RWPE1 (cell line): ENCODE measurements at places on chromosomes 4 and X.

DNA sequence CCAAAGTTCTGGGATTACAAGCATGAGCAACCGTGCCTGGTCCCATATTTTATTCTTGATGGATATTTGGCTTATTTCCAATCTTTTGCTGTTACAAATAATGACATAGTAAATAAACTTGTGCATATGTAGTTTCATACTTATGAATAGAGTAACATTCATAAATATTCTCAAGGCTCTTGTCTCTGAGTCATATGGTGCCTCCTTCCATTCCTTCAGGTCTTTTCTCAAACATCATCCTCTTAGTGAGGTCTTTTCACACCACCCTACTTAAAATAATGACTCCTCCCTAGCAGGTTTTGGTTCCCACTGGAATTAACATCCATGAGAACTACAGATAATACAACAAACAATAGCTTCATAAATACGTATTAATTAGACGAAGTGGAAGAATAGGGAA is 416.6 kb downstream of the IQCM start:
- no peak for DNase-seq

GRCh38 chr4:38939165-38939564 is 71.6 kb downstream of the FAM114A1 start:
- DNase-seq = no peak

- no peak for DNase-seq
These were observed 167.3 kb upstream of the SH3RF1 start for GRCh38 chr4:169438057-169438480.

DNA sequence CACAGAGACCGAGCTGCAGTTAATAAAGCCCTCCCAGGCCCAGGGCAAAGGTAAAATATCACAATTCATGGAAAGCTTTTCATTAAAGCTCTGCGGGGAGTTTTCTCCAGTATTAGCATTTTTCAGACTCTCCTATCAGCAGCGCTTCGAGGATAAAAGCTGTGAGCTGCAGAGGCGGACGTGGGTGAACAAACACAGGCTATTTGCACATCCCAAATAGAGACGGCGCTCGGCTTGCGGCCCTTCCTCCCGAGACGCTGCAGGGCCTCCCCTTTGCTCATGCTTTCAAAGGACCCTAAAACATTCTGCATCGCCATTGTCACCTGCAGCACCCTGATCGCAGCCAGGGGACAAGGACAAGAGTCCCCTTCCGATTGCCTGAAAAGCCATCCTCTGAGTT is 97.3 kb downstream of the SORCS2 start:
- DNase-seq = no peak

DNA sequence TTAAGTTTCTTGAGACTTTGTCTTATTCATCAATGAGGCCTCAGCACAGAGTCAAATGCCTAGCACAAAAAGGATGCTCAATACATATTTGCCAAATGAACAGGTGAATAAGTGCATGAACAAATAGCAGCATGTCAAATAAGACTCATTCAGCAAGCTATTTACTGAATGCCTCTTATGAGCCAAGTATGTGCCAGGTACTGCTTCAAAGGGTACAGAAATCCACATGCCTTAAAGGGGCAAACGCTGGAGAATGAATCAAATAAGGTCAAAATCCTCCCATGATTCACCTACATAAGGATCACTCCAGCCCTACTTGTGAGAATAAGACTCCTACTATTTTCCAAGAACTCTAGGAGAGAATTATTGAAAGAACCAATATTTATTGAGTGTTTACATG is 260.2 kb upstream of the CPEB2 start:
- DNase-seq = no peak

DNA sequence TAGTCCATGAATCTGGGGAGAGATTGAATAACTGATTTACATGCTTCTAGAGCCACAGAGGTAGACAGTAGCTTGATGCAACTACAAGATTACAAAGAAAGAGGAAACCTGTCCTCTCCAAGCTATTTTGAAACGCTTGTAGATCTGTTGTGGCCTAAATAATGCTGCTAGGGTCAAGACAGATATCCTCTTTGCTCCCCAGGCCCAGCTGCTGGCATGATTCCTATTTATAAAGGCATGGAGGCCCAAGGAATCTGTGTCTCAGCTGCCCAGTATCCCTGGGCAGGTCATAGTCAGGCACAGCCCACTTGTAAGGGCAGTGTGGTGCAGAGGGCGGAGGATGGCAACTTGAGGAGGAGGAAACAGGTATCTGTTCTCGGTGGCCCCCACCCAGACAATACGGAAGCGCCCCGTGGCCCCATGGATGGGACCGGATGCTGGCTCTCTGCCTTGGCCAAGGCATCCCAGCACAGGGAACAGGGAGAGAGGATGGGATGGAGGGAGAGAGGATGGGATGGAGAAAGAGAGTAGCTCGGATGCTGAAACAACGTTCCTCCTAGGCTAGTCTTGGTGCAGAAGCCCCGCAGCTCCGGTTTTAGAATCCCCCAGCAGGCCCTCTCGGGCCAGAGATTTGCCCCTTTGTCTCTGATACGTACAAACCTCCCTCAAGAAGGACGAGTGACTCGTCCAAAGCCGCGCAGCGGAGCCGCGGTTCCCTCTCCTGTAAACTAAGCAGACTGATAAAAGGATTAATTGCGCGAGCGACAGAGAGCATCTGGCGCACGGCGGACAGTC is 767 bp upstream of the SMIM20 start:
- DNase-seq = no peak

DNA sequence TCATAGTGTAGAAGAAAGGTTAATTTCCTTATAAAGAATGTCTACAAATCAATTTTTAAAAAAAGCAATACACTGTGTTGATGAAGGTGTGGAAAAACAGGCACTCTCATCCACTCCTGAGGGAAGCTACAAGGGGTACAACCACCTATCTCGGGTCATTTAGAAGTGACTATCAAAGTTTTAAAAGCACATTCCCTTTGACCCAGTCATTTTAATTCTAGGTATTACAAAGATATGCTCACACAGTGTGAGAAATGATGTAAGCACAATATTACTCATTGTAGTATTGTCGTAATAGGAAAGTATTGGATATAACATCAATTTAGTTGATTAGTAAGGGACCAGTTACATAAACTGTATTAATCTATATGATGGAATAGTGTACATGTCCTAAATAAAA is 7.4 kb upstream of the HCCS start:
- no peak for DNase-seq
